Muscle of arm (tissue), 14 donors: ENCODE measurements at places on chromosomes 3 and 15.

DNA sequence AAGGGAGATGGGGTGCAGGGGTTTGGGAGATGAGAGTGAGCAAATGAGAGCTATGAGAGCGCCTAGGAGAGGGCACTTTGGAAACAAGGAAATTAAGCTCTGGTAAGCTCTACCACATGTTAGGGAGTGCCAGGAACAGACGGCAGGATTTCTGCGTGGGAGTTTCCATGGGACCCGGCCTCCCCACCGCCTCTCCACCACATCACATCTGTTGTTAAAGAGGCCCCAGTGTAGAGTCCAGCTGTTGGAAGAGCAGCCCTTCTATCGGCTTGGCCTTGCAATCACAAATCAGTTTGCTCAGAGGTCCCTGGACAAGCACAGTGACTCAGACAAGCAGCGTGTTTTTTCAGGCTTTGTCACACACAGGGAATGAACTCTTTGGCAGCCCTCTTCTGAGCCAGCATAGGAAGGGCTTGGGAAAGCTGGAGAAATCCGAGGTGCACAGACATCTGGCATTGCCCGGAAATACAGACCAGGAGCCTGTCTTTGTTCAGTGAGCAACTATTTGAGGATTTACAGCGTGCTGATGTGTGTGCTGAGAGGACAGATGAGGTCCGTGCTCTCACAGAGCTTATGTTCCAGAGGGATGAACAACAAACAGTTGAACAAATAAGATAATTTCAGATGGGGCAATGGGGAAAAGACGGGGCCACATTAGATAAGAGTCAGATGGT, 370.6 kb upstream of the PROK2 start:
- peak; percentile 69 for DNase-seq

DNA sequence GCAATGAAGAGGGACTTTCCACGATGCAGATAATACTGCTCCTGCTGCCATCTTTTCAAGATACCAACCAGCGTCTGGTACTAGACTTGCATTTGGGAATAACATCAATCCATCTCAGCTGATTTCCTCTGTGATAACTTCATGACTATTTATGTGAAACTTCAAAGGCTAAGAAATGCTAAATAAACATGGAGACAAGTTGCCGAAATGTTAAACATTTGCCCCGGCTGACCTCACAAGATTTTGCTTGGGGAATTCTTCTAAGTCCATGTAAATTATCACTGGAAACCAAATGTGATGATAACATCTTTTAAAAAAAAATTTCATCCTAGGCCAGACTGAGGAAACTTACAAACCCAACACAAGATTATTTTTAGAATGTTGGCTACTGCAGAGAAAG, 185.8 kb upstream of the PRICKLE2 start:
- no peak for DNase-seq

- peak; percentile 83 for DNase-seq
Observed at GRCh38 chr3:50121072-50122032, 32.6 kb downstream of the RBM5 start.

DNA sequence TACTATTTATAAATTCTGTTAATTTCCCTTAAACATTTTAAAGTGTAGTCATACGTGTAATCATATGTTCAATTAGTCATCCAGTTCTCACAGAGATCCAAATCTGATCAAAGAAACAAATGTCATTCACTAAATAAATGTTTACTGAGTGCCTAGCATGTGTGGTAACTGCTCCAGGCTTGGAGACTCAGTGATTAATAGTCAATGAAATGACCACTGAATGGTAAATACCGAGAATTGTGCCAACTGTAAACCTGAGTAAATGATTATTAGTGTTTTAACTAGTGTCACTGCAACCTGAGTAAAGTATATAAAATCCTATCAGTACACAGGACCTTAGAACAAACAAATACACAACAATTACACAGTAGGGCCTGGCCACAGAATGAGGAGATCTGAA, 52.3 kb downstream of the SH3GL3 start:
- no peak for DNase-seq

GRCh38 chr3:119527714-119528113, 29.4 kb downstream of the TIMMDC1 start:
- no peak for DNase-seq

- DNase-seq, result no peak
Observed at GRCh38 chr3:175001091-175001490, 142.0 kb downstream of the NAALADL2 start.

GRCh38 chr15:26224266-26224665, 361.1 kb upstream of the ATP10A start:
- DNase-seq, result no peak

DNA sequence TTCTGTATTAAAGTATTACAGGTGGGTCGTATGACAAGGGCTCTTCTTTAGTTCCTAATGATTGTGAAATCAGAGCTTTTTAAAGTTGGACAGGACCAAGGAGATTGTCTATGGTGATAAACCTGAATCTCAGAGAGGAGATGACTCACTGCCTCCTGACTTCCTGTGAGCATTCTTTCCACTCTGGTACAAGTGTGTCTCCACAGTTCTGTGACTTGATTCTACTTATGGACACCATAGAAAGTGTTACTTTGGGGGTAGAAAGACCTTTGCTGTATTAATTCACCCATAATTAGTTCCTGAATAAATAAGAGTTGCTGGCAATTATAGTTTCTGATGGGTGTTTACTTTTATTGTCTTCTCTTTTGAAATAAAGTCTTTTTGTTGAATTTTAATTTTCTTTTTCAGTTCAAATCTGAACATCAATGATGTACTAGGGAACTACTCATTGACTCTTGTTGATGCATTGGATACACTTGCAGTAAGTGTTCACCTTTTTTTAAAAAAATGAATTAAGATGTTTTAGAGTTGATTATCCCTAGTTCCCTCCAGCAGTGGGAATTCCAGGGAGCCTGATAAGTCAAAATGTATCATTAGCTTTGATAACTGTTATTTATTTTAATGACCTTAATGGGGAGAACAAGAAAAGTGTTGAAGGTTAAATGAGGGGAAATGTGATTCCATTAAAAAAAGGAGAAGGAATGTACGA, 7.4 kb downstream of the EDEM1 start:
- no peak for DNase-seq

DNA sequence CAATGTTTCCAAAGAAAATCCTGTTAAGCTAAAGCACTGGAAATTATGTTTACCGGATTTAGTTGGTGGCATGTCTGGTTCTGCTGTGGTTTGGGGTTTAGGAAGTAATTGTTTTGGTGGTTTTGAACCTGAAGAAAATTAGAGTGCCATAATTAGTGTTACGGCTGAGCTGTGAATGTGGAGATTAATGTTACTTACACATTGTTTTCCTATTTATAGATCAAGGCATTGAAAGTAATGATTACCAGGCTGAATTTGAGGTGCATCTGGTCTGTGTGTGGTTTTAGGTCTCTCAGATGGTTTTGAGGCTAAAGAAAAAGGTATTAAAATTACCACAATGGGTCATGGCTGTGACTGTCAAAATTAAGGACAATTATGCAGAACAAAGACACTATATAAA, 128.9 kb downstream of the TFG start:
- no peak for DNase-seq

GRCh38 chr3:18412684-18413083, 12.5 kb downstream of the SATB1 start:
- DNase-seq, result no peak

DNA sequence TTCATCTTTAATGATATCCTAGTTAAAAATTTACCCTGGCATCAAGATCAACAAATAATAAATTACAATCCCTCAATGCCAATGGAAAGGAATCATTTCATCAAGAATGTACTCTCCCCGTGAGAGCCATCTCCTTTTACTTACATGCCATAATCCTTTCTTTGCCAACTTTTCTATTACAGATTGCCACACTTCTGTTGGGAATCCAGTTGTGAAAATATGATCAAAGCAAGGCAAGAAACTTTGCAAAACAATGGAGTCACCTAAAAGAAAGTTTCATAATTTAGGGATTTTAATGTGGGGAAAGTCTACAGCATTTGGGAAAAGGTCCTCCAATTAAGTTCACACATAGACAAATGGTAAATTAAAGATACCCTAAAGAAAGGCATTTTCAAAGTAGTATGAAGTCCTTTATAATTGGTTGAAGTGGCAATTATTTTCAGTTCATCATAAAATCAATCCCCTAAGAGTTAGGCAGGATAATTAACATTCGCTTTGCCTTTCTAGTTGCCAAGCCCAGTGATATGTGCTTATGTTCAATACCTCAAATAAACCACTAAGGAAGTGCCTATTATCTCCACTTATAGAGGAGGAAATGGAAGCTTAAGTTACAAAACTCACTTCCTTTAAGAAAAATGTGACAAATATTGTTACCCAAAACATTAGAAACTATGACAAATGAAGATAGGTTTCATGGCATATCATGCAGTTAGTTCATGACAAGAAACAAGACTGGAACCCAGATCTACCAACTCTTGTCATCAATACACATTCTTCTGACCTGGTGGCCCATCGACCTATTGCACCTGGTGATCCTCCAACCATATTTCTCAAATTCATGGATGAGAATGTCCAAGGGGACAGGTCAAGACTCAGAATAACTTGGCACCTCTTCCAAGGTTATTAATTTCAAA, 49.1 kb downstream of the TRANK1 start:
- no peak for DNase-seq

- DNase-seq, result no peak
Observed at GRCh38 chr3:149366031-149366430, 11.4 kb downstream of the TM4SF1 start.

DNA sequence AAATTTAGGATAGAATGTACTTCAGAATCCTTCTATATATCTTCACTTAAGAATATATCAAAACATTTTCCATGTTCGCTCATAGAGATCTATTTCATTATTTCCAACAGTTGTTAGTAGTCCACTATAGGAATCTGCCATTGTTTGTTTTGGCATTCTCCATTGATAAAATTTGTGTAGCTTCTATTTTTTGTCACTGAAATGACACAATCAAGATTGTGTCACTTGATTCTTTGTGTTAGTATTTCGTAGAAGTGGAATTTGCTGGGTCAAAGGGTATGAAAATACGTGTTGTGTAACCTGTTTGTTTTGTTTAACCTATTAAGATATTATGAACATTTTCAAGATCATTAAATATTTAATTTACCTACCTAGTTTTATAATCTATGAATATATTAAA, 15.9 kb upstream of the GPR156 start:
- DNase-seq, result no peak

DNA sequence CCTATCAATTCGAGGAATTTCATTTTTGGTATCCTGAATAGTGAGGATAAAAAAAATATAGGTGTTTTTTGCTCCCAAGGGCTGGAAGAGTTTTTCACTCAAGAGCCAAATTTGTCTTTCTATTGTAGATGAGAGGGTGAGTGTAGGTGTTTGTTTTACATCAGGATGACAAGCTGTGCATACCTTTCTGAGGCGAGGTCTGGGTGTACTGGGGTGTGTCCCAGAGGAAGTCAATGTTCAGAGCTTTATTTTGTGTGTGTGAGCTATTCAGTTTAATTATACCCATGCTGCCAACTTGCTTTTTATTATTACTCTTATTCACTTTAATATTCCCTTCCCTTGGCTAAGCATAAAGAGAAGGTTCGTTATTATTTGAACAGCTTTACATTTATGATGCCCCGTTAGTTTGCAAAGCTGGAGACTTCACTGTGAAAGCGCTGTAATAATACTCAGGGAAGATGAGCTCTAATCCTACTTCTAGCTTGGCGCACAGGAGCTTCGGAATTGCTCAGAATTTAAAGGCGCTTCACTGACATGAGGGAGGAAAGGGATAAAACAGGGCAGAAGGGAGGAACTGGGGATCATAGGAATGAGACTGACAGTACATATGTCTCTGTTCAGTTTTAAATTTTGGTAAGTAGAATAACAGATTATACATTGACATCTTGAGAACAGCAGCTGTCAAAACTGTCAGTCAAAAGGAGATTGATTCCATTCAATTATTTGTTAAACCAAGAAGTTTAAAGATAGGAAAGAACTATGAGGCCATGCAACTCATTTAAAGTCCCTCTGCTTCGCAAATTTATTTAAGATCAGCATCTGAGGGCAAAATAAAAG, 117.7 kb upstream of the TP63 start:
- no peak for DNase-seq

- no peak for DNase-seq
Observed at GRCh38 chr3:10381336-10381735, 60.4 kb upstream of the SEC13 start.

DNA sequence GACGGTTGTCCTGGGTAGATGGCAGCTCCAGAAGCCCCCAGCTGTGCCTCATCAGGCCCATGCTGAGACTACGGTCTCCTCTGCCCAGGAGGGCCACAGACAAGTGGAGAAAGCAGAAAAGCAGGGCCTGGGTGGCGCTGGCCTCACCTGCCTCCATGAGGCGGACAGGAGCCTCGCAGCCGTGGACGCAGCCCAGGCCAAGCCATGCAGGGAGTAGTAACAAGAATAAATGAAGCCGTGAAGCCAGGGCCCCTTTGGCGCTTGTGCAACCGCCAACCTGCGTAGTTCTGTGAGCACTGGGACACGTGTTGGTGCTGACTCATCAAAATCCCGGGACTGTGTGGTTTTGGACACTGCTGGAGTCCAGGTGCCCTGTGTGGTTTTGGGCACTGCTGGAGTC, 12.3 kb upstream of the MUC4 start:
- no peak for DNase-seq

DNA sequence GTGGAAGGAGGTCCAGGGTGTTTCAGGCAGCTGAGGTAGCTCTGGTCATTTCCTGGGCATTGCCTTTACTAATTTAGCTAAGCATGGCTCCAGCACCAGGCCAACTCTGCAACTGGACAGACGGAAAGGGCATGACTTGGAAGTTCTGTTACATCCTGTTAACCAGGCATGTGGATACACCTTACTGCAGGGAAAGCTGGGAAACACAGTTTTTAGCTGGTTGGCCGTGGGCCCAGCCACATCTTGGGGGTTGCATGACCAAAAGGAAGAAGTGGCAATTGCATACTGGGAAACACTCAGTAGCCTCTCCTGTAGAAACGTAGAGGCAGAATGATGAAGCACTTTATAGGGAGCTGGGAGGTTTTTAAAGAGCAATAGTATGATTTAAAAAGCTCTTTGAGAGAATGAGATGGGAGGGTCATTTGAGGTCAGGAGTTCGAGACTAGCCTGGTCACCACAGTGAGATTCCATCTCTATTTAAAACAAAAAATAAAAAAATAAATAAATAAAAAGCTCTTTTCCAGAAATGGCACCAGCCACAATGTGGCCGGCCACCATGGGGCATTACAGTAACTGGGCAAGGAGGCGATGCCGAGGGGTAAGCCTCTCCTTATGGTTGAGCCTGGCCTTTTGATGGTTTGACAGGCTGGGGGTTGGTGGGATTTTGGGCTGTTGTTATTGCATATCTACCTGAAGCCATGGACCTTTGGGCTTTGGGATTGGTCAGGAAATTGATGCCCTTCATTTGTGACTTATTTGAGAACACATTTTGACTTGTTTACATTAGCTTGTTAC, 28.6 kb downstream of the TRAK1 start:
- DNase-seq, result no peak

GRCh38 chr15:80419546-80419945, 15.4 kb downstream of the ARNT2 start:
- no peak for DNase-seq

DNA sequence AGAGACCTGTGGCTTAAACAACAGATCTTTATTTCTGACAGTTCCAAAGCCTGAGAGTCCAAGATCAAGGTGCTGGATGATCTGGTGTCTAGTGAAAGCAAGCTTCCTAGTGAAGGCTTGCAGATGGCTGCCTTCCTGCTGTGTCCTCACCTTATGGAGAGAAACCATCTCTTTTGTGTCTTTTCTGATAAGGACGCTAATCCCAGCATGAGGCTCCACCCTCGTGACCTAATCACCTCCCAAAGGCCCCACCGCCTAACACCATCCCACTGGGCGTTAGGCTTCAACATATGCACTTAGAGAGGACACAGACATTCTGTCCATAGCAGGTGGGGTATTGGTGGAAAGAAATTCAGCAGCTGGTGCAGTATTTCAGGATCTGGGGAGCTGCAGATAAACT, 19.8 kb upstream of the LYSMD4 start:
- no peak for DNase-seq
